ENCODE measurements at places on chromosomes 16 and 17. TPM values are rescaled to one million over a fixed set of nuclear protein-coding genes. Genes with fewer than 3 reads are reported as not detected.

The BIRC5 gene
- 61.7 TPM for total RNA-seq

The MEIOB gene
- total RNA-seq, result not detected

The SSTR5 gene
- total RNA-seq, result not detected

The CTRL gene
- total RNA-seq, result 0.35 TPM

The CETP gene
- 0.33 TPM for total RNA-seq

DNA sequence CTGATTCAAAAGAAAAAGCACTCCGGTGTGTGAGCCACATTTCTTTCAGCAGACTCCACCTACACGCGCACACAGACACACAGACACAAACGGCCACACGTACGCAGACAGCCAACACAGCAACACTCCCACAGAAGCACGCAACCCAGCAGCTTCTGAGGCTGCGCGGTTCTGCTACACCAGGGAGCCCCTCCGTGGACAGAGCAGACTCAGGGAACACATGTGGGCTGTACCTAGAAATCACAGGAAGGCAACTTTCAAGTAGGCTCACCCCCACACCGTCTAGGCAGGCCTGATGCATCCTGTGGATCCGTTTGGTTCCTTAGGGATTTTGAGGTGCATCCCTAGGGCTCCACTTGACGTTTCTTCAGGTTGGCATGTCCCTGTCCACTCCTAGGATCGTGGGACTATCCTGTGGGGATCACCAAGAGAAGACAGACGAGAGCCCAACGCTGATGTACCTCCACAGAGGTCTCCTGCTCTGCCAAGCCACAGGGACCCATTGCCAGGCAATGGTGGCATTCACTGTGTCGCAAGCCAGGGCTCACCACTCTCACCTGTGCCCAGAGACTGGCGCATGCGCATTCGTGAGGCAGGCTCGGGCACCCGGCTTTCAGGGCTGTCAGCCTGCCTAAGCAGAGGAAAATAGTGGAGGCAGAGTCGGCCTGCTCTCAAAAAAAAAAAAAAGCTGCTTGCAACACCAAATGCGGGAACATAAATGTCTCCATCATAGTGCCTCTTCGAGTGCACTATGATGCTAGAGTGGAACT is 2333.3 kb downstream of the TP53TG3F start:
- DNase-seq, result no peak

DNA sequence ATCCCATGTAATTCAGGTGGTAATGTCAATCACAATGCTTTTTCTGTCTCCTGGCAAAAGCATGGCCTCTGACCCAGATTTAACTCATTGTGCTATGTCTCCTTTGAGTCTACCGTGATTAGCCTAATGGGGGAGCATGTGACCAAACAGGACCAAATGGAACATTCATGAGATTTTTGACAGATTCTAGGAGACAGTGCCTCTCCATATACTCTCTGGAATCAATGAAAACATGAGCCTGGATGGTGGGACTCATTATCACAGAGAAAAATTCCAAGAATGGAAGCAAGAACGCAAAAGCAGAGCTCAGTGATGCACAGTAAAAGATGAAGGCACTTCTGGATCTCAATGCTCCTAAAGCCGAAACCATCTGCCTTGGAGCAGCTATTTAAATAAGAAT is 307.9 kb upstream of the MON1B start:
- no peak for DNase-seq

DNA sequence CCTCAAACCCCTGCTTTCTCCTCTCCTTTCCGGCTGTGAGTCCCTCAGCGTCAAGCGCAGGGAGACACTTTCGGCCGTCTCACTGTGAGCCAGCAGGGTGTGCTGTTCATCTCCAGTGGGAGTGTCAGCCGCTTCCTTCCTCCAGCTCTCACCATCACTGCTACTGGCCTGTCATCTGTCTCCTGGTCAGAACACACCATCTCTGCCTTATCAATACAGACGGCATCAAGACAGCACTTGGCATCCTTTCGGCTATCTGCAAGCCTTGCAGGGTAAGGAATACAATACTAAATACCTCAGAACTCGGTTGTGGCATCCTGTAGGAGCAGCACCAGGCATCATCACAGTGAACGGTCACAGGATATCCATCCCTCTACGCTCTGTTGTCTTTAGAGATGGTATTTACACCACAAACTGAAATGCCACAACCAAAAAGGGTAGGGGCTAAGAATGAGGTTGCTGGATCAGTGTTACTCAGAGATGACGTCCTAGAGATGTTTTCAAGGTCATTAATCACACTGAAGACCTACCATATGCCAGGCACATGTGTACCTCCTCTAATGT is 20.7 kb upstream of the CMTM4 start:
- no peak for DNase-seq

DNA sequence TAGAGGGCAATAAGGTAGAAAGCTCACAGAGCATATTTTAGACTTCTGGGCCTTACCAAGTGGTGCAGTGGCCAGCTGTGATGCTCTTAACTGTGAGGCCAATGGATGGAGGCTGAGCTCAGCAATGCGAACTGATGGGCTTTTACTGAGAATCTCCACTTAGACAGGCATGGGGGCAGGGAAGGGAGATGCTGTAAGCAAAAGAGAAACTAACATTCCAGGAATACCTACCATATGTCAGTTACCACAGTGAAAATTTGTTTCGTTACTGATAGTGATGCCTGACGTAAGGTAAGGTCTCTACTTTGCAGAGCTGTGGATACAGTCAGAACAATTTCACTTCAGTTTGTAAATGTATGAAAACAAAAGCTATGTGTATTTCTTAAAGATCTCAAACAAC is 250.6 kb upstream of the ZFHX3 start:
- DNase-seq, result no peak

GRCh38 chr16:60907645-60908044 is 1128.6 kb downstream of the CDH8 start:
- DNase-seq, result no peak

- DNase-seq, result no peak
Observed at GRCh38 chr16:65657556-65657955, 535.7 kb upstream of the CDH11 start.

DNA sequence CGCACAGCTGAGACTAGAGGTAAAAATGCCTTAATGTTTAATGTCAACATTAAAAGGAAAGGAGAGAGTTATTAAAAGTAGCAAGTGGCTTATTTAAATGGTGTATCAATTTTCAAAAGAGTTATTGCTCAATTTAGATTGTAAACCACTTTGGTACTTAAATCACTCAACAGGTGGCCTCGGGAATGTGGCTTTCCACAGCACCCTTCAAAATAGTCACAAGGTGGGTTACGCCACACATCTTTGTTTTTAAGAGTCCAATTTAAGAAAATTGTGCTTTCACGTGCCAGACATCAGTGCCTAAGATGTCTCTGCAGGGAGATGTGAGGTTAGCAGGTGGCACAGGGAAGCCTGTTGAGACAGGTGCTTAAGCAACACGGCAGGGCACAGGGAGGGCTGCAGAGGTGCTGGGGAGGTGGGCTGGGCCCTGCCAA is 27.5 kb upstream of the ADCY7 start:
- DNase-seq, result no peak

DNA sequence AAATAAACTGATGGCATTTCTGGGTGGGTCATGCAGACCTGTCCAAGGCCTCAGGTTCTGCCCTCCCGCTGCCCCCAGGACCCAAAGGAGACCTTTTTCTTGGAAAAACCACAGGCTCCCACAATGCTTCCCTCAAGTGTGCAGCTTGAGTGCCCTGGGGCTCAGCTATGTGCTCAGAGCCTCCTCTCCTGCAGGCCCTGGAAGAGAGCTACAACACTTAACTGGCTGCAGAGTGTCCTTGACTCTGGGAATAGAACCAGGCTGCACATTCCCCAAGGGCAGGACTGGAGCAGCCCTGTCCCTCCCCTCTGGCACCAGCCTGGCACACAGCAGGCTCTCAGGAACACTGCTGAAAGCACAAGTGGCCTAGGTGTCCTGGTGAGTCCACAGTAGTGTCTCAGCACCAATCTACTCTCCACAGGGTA is 4.8 kb upstream of the SREBF1 start:
- DNase-seq, result no peak

- no peak for DNase-seq
Observed at GRCh38 chr16:29816694-29817441, 916 bp downstream of the PAGR1 start.
